ENCODE measurements at places on chromosomes 3 and 15. TPM values are rescaled to one million over a fixed set of nuclear protein-coding genes. Genes with fewer than 3 reads are reported as not detected.

GRCh38 chr15:48865370-48866079 is 12.4 kb upstream of the EID1 start:
- no peak overlapping the region for H3K4me3 ChIP-seq
- H3K4me1 ChIP-seq = peaks cover 4% of the 10 kb centered on the region
- no peak for DNase-seq
- H3K27me3 ChIP-seq = peaks cover 11% of the 10 kb centered on the region
- H3K36me3 ChIP-seq = no peaks in the 10 kb centered on the region

LXN gene
- 16.1 TPM for total RNA-seq

GRCh38 chr3:124258057-124258500 is 266.2 kb upstream of the ROPN1 start:
- H3K4me3 ChIP-seq = no peak overlapping the region
- H3K27me3 ChIP-seq = peaks cover 29% of the 10 kb centered on the region
- DNase-seq = no peak
- H3K4me1 ChIP-seq = no peaks in the 10 kb centered on the region
- H3K36me3 ChIP-seq = no peaks in the 10 kb centered on the region

GRCh38 chr15:76239786-76240185 is 71.5 kb downstream of the ETFA start:
- no peaks in the 10 kb centered on the region for H3K4me1 ChIP-seq
- H3K36me3 ChIP-seq = peaks cover 8% of the 10 kb centered on the region
- H3K27ac ChIP-seq = no peak overlapping the region

- DNase-seq = no peak
- no peaks in the 10 kb centered on the region for H3K36me3 ChIP-seq
- no peak overlapping the region for H3K4me3 ChIP-seq
- H3K27me3 ChIP-seq = no peaks in the 10 kb centered on the region
- no peak overlapping the region for H3K27ac ChIP-seq
Measured at GRCh38 chr3:18069568-18069967, 327.1 kb upstream of the TBC1D5 start.

DNA sequence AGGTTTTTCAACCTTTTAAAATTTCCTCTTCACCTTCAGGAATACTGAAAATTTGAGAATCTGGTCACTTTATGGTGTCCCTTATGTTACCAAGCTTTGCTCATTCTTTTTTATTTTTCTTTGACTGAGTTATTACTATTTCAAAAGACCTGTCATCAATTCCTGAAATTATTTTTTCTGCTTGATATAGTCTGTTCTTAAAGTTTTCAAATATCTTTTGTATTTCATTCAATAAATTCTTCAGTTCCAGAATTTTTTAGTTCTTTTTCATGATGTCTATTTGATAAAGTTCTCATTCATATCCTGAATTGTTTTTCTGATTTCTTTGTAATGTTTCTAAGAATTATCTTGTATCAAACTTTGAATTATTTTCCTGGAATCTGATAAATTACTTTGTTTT is 63.9 kb downstream of the UQCC5 start:
- peaks cover 38% of the 10 kb centered on the region for H3K36me3 ChIP-seq
- no peaks in the 10 kb centered on the region for H3K4me1 ChIP-seq
- no peak overlapping the region for H3K4me3 ChIP-seq
- no peak overlapping the region for H3K27ac ChIP-seq

GRCh38 chr15:76169018-76169417 is 109.2 kb downstream of the TMEM266 start:
- no peaks in the 10 kb centered on the region for H3K36me3 ChIP-seq
- peaks cover 6% of the 10 kb centered on the region for H3K27me3 ChIP-seq
- H3K4me3 ChIP-seq = no peak overlapping the region
- DNase-seq = no peak
- no peaks in the 10 kb centered on the region for H3K4me1 ChIP-seq

PIERCE2 gene
- not detected for total RNA-seq

KLHL40 gene
- not detected for total RNA-seq

DNA sequence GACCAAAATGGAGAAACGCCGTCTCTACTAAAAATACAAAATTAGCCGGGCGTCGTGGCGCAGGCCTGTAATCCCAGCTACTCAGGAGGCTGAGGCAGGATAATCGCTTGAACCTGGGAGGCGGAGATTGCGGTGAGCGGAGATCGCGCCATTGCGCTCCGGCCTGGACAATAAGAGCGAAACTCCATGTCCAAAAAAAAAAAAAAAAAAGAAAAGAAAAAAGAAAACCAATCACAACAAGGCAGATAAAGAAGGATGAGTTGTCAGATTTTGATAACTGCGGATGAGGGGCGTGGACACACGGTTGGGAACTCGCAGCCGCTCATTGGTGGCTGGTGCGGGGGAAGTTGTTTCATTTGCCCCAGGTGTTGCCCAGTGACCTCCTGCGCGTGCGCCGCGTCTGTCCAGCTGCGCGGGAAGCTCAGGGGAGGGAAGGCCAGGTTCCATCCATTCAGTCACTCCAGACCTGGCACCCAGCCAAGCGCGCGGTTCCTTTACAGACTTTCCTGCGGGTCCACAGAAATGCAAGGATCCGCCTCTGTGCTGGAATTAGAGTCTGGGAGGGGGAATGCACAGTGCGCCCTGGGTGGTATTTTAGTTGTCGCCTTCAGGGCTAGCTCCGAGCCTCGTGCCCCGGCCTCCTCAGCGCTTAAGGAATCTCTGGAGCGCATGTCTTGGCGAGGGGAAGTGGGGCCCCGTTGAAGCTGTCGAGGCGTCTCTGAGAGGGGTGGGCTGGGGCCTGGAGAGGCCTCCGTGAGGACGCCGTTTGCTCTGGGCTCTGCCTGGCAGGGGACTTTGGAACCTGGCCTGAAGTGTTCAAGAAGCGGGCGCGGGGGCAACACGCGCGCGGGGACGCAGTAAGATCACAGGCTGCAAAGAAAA is 708 bp upstream of the GCHFR start:
- DNase-seq = peak; percentile 68
- H3K4me1 ChIP-seq = peaks cover 14% of the 10 kb centered on the region
- peak overlapping the region; percentile 62 for H3K27ac ChIP-seq
- H3K4me3 ChIP-seq = peak overlapping the region; percentile 73
- H3K36me3 ChIP-seq = no peaks in the 10 kb centered on the region

PLD1 gene
- 7.7 TPM for total RNA-seq

- H3K36me3 ChIP-seq = no peaks in the 10 kb centered on the region
- no peak for DNase-seq
- no peaks in the 10 kb centered on the region for H3K27me3 ChIP-seq
- no peak overlapping the region for H3K27ac ChIP-seq
- no peak overlapping the region for H3K4me3 ChIP-seq
Measured at GRCh38 chr15:51184627-51185026, 89.9 kb upstream of the TNFAIP8L3 start.

TJP1 gene
- 0.14 TPM for total RNA-seq

DNA sequence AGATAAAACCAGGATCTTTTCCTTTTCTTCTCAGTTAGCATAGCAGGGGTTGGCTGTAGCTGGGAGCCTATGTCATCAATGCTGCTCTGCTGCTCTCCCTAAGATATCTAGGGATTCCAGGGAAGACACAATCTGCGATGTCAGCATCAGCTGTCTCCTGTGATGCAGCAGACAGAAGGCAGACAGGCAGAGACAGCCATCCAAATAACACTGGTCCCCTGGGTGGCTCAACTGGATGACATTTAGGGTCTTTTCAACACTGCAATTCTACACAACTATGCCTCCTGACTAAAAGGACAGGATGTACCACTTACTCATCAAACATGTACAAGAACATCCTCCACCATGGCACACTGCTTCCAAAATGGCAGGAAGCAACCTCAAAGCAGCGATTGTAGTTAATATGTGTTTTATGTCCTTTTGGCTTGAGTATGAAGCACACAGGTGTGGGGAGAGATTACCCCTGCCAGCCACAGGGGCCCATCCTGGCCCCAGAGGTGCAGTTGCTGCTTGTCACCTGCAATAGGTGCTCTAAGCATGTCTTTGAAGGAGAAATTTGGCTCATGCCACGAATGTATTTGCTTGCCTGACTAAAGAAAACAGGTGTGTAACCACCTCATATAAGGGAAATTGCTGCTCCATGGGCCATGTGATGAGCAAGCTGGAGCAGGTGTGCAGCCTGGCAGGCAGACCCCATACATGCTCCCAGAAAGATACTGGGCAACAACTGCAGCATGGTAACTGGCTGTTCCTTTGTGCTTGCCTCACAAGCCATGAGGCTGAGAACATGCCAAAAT is 357.8 kb downstream of the VPS13C start:
- H3K4me3 ChIP-seq = no peak overlapping the region
- H3K27me3 ChIP-seq = peaks cover under 1% of the 10 kb centered on the region
- no peak for DNase-seq

DNA sequence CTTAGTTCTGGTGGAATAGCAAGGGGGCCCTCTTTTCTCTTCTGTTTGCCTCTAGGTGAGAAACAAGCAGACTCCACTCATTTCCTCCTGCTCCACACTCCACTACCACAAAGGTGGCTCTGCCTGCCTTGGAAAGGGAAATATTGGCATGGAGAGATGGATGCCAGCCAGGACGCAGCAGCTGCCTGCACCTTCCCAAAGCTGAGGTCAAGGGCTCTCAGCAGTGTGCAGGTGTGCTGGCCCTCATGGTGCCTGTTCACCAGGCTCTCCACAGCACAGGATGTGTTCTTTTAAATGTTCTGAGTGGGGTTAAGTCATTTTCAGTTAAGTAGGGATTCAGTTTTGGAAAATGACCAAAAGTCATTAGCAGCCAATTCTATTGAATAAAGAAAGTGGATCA is 211.2 kb upstream of the STRIT1 start:
- no peak for DNase-seq
- no peaks in the 10 kb centered on the region for H3K27me3 ChIP-seq
- H3K4me1 ChIP-seq = no peaks in the 10 kb centered on the region
- H3K36me3 ChIP-seq = no peaks in the 10 kb centered on the region
